ENCODE measurements at places on chromosomes 13 and 19.

GRCh38 chr13:33799950-33800592, 17.9 kb upstream of the RFC3 start:
- no peak for DNase-seq

DNA sequence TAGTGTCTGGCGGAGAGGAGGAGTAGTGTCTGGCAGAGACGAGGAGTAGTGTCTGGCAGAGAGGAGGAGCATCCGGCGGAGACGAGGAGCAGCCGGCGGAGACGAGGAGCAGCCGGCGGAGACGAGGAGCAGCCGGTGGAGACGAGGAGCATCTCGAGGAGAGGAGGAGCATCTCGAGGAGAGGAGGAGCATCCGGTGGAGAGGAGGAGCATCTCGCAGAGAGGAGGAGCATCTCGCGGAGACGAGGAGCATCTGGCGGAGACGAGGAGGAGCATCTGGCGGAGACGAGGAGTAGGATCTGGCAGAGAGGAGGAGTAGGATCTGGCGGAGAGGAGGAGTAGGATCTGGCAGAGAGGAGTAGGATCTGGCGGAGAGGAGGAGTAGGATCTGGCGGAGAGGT, 18.2 kb downstream of the C13orf46 start:
- no peak for DNase-seq

- DNase-seq = no peak
Measured at GRCh38 chr13:109834973-109835720, 48.8 kb upstream of the IRS2 start.

- DNase-seq = peak; percentile 31
Measured at GRCh38 chr19:41785653-41786052, 10.7 kb upstream of the CEACAM3 start.

- no peak for DNase-seq
Measured at GRCh38 chr19:27993619-27994570, 1219.1 kb downstream of the UQCRFS1 start.

DNA sequence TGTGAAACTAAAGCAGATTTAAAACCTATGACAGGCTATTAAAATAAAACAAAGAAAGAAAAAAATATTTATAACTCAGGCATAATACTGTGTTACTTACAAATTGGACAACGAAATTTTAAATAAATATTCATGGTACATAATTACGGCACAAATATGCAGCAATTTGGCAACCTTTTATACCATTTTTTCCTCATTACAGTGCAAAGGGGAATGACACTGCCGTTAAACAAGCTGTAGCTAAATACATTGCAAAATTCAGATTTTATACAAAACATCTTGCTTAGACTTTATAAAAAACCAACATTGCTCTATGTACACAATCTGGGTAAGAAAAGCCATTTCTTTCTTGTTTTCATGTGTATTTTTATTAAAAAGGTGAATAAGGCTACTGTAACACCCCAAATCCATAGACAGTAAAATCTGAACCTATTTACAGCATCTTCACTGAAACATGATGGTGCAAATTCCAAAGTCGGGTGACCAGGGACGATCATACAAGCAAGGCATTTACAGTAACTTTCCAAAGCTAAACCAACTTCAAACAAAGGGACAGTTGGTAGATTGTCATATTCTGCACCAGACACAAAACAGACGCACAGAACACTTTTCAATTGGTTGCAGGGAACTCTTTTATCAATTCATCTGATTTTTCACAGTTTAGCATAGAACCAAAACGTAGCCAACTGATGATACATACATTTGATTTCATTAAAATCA, 45.5 kb downstream of the EFNB2 start:
- DNase-seq = no peak

DNA sequence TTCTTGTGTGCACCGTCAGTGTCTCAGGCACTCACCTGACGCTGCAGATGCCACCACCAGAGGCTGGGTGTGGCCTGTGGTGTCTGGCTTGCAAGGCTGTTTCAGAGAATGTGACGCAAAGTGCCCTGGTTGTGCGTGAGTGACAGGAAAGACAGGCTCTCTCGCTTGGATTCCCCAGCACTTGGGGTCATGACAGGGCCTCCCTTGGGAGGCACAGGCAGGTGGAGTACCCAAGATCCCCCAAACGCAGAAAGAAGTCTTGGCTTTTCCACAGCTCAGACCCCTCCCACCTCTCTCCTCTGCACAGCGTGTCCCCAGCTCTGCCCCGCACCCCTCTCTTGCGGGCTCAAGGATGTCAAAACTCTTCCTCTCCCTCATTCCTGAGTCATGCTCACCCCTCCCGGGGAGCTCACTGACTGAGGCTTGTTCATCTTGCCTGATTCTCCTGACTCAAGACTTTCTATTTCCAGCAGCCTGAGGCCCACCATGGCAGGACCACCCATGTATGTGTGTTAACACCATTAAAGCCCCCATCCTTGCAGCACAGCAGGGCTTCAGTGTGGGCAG, 21.0 kb downstream of the DHX34 start:
- peak; percentile 48 for DNase-seq

- no peak for DNase-seq
Measured at GRCh38 chr13:100917011-100917410, 242.4 kb upstream of the TMTC4 start.

DNA sequence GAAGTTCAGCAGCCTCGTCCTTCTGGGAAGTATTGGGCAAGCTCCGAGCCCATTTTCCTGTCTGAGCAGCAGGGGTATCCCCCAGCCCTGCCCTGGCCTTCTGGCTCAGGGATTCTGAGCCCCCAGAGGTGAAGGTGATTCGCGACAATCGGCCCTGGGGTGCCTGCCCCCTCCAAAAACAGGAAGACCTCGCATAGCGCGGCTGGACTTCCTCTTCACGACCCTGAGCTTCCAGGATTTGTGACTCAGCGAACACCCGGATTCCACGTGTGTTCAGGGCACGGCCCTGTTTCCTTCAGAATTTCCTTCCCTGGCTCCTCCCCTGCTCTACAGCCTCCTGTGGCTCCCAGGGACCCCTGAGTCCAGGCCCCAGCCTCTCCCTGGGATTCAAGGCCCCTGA, at the start of gene SEMA6B:
TSS of gene SEMA6B (minus strand) at position 116 of the 400 bp plus-strand sequence. CDS start 1,227 bp downstream, outside the sequence.
- DNase-seq = no peak

- peak; percentile 34 for DNase-seq
Measured at GRCh38 chr19:49712397-49712859, 21.5 kb downstream of the CPT1C start.

DNA sequence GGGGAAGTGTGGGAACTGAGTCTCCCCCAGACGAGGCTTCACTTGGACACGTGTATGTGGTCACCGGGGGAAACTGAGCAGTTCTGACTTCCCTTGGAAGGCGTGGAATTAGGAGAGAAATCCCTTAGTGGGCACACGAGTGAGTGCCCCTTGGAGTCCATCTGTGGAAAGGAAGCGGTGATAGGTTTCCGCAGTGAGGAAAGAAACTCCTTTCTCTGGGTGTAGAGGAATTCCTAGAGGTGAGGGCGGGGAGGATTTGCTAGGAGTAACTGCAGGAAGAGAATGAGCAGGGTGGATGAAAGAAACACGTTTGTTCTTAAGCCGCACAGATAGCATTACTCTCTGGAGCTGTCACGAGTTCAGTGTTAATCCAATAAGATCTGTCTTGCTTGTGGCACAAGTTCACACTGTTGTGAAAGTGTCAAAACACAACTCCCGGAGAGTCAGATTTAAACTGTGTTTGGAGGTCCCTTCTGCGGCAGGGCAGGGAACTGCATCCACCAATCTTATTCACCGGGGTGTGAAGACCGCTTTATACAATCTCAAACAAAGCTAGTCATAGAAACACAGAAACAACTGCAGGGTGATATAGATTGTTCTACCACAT, 1.2 kb downstream of the KL start:
- DNase-seq = no peak

DNA sequence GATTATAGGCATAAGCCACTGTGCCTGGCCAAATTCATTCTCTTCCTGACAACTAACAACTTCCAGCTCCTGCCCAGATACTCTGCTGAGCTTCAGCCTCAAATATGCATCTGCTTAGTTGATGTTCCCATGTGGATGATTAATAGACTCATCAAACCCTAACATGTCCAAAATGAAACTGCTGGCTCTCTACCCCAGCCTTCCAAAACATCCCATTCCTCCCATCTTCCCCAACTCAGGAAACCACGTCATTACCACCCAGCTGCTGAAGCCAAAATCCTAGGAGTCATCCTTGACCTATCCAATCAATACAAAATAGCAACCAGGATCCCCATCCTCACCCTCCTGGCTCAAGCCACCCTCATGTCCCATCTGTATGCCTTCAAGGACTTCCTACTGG, 20.9 kb downstream of the POU2F2 start:
- DNase-seq = no peak

GRCh38 chr13:91292630-91293221, 54.8 kb upstream of the MIR17HG start:
- no peak for DNase-seq

GRCh38 chr19:38870612-38871011, 7.5 kb downstream of the RINL start:
- DNase-seq = no peak

GRCh38 chr19:30684613-30685012, 312.4 kb downstream of the ZNF536 start:
- DNase-seq = no peak

DNA sequence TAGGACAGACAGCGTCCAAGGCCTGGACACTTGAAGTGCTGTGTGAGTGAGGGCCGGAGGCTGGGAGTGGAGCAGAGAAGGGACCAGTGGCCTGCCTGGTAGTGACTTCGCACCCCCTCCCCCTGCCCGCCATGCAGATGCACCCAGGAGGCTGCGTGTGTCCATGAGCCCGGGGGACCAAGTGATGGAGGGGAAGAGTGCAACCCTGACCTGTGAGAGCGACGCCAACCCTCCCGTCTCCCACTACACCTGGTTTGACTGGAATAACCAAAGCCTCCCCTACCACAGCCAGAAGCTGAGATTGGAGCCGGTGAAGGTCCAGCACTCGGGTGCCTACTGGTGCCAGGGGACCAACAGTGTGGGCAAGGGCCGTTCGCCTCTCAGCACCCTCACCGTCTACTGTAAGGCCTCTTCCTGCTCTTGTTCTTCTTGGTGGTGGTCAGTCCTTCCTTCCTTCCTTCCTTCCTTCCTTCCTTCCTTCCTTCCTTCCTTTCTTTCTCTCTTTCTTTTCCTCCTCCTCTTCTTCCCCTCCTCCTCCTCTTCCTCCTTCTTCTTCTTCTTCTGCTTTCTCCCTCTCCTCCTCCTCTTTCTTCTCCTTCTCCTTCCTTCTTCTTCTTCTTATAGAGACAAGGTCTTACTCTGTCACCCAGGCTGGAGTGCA, 6.0 kb upstream of the FFAR1 start:
- DNase-seq = no peak

DNA sequence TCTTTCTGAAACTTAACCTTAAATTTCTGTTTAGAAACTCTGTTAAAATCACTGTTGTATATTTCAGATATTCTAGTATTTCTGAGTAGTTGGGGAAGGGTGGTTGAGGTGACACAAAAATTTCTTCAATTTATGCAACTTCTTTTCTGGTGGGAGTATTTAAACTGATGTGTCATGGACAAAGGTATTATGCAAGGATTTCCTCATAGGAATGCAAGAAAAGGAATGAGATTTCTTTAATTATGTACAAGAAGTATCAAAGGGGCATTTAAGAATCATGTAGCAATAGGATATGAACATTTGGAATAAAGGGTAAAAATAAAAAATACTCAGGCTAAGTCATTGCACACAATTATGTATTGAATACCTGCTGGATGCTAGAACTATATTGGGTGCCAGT, 575.8 kb upstream of the KLF12 start:
- DNase-seq = no peak

- DNase-seq = peak; percentile 40
Measured at GRCh38 chr13:59103004-59103768, 1060.5 kb downstream of the DIAPH3 start.

DNA sequence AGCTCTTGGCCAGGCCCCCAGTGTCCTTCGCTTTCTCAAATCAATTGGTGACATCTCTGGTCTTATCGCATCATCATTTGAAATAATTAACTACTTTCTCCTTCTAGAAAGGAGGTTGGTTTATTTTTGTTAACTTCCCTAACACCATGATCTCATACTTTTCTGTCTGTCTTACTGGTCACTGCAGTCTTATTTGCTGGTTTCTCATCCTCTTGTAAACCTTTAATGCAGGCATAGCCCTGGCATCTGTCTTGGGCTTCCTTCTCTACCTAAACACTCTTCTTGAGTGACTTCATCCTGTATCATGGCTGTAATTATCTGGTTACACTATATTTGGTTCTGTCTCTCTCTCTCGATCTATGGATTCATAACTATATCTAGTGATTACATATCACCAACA, 152.8 kb downstream of the CYSLTR2 start:
- DNase-seq = no peak

- DNase-seq = no peak
Measured at GRCh38 chr19:12137221-12137940, 2.8 kb downstream of the ZNF20 start.

DNA sequence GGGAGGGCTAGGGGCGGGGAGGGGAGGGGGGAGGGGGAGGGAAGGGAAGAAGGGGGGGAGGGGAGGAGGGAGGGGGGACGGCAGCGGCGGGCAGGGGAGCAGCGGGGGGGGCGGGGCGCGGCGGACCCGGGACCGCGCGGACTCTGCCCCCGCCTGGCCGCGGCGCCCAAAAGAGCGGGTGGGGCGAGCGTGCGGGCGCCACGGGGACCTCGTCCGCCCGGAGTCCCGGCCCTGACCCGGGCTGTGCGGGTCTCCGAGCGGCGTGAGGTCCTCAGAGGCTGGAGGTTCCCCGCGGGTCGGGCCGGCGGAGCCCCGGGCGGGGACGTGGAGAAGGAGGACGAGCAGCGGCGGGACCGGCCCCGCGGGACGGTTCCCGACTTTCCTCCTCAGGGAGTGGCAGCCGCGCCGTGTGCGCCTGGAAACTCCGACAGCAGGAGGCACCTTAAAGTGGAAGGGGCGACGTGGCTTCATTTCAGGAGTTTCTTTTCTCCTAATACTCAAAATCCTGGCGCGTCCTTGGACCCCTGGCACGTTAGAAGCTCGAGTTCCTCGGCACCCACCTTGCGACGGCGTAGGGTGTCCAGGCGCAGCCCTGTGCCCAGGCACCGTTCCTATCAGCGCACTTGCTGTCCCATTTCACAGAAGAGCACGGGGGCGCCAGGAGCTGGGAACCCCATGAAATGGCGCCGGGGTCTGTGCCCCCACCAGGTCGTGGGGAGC, 518 bp upstream of the PLPP2 start:
- no peak for DNase-seq

- no peak for DNase-seq
Measured at GRCh38 chr19:39555883-39556282, 15.9 kb upstream of the EID2 start.

DNA sequence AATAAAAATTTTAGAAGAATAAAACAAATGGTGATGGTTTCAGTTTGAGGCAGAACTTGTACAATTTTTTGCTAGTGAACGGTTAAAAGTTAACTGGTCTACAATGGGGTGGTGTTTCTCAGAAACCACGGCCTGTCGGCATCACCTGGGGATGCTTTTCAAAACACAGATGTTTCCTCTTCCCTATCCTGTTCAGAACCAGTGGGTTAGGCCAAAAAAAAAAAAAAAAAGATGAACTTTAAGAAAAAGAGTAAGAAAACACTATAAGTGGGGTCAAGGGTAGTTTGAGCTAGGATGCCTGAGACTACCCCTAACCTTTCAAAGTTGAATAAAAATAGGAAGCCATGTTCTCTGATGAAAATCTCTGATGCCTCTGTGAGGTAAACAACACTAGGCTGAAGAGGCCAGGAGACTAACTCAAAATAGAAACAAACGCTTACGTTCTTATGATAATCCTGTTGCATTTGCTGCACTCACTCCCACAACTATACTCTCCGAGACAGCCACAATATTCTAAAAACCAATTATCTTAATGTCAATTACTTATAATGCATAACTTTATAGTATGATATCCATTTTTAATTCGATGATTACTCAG, 3.3 kb downstream of the MTIF3 start:
- no peak for DNase-seq

Data from non-pigmented ciliary epithelial cell (primary cell).